ENCODE measurements at places on chromosomes 16 and 17.

- no peak for DNase-seq
These were observed 2.6 kb upstream of the NLRC3 start for GRCh38 chr16:3579776-3580175.

DNA sequence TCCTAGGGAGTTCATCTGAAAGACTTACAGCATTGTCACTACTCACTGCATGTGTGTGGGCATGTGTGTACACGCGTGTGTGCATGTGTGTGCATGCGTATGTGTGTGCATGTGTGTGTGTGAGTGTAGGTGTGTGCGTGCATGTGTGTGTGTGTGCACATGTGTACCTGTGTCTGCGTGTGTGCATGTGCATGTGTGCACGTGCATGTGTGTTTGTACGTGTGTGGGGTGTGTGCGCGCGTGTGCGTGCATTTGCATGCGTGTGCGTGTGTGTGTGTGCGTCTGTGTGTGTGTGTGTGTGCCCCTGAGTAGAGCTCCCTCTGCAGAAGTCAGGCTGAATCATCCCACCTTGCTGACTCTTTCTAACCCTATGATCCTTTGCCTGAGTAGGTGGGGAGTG lies 114.8 kb upstream of the RBFOX1 start:
- DNase-seq = no peak

- DNase-seq = no peak
These were observed 146.7 kb upstream of the SHISA6 start for GRCh38 chr17:11094331-11094730.

- no peak for DNase-seq
These were observed 217.3 kb upstream of the ERCC4 start for GRCh38 chr16:13702614-13703013.

GRCh38 chr16:25010542-25010941 lies 4.6 kb downstream of the ARHGAP17 start:
- DNase-seq = no peak

- no peak for DNase-seq
These were observed 28.4 kb upstream of the CBFA2T3 start for GRCh38 chr16:89005201-89006035.

DNA sequence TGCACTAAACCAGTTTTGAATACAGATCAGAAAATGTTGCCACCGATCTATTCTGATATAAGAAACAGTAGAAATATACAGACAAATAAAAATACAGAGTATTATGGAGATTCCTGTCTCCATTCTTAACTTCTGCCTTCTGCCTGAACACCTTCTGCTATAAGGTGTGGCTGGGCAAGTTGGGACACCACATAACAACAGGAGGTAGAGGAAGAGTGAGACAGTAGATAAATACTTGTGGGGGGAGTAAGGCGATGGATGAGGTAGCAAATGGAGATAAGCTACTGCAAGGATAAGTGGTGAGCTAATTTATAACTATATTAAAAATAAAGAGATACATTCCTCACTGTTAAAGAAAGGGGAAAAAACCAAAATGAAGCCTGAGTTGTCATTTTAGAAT lies 143.7 kb downstream of the CDH8 start:
- no peak for DNase-seq

- DNase-seq = no peak
These were observed 10.5 kb downstream of the CNEP1R1 start for GRCh38 chr16:50035468-50035992.

DNA sequence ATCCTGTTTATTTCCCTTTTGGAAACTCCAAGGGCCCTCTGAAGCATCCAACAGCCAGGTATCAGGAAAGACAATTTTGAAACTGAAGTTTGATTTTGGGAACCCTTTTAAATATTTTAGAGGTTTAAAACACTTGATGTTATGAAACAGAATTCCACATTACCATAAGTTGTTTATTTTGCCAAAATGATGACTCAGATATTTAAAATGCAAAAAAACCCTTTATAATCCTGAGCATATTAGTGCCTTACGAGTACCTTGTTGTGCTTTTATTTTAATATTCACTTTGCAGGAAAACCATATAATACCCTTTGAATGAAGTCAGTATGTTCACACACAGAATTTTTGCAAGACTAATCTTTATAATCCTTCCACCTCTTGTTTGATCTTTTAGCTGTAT lies 765.1 kb upstream of the CA10 start:
- DNase-seq = no peak

- DNase-seq = no peak
These were observed 1.9 kb upstream of the CAPN15 start for GRCh38 chr16:525520-526180.

All from ecto neural progenitor cell (in vitro differentiated cells).